EH (cell line): ENCODE measurements at places on chromosomes 1 and 21.

DNA sequence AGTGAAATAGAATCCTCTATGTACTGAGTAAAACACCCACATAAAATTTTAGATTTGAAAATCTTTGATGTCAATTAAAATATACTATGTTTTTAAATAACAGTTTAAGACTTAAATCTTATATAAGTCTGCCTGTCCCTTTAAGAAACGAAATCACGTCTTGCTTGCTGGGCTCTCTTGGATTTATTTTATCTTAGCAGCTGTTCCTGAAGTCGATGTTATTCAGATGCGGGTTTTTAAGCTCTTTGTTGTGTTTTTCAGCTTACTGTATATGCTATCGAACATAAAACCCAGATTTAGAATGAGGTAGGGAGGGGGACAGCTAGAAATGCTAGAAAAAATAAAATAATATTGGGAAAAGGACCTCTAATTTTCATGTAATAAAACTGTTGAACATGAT is 11.1 kb upstream of the SSX2IP start:
- no peak for DNase-seq

DNA sequence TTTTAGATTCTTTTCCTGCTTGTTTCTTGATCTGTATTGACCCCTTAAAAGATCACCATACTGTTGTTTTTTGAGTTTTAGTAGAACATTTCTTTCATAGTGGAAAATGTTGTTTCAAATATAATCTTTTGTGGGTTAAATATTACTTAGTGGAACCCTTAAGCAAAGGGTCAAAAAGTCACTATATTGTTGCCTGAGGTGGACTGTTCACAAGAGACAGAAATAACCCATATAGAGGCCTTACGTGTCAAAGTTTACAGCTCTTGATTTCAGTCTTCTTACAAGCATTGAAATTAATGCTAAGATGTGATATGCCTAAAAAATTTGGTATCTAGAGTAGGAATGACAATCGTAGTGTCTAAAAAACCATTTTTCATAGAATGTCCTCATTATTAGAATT is 6.3 kb downstream of the DNAJB4 start:
- no peak for DNase-seq

DNA sequence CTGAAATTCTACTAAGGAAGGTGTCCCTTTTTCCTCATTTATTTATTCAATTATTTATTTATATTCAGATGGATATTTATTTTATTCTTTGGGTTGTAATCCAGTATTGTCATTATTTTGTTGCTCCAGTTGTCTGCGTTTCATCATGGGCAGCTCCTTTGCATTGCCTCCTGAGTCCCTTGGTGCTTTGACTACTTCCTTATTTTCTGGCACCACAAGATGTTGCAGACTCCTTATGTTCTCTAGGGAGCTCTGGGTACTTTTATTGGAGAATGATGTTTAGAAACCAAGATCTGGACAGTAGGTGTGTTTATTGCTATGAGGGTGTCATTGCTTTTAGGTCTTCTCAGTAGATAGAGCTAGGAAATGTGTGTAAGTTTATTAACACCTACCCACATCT is 59.9 kb upstream of the ERRFI1 start:
- DNase-seq, result no peak

GRCh38 chr1:58456470-58456869 is 90.1 kb downstream of the OMA1 start:
- peak; percentile 90 for DNase-seq

GRCh38 chr1:203669739-203670138 is 43.1 kb downstream of the ATP2B4 start:
- DNase-seq, result peak; percentile 62

DNA sequence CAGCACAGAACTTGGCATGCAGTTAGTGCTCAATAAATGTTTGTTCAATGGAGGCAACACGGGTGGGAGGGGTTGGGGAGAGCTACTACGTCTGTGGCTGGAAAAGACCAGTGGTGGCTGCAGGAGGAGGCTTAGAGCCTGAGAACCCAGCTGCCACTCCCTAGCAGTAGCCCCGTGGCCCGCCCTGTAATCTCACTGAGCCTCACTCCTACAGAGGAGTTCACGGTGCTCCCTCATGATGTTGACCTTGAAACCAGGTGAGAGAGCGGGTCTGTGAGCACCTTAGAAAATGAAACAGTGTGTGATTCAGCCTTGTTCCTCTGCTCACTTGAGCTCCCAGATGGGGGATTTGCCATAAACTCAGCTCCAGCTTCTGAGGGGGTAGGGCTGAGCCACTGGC is 299.6 kb downstream of the NPHP4 start:
- DNase-seq, result no peak
